ELF-1 (cell line): ENCODE measurements at places on chromosomes 7 and 10.

DNA sequence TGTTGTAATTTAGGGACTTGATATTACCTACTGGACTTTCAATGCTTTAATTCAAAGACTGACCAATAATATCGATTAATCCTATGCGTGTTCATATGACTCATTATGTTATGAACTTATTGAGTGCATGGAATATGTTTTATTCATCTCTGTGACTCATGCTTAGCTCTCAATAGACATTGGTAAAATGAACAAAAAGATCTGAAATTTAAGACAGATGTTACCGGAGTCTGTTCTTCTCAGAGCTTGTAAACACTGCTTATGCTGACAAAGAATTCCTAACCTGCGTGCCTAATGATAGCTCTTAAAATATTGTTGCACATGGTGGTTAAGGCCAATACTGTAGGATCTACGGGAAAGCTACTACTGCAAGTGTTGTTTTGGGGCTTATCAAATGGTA lies 131.5 kb upstream of the ACBD5 start:
- no peak for DNase-seq

DNA sequence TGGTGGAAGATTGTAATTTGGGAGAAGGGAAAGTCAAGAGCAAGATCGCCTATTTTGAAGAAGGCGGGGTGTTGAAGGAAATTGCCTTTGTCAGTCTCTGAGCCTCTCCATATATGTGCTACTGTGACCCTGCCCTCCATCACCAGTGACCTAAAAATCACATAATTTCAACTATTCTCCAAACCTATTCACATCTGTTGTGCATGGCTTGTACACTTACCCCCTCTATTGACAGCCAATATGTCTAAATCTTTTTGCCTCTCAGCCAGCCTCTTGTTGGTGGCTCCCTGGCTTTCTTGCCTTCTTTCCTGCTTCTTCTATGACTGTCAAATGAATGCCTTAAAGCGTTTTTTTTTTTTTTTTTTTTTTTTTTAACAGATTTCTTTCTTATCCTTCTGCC lies 295.6 kb downstream of the AUTS2 start:
- peak; percentile 15 for DNase-seq

DNA sequence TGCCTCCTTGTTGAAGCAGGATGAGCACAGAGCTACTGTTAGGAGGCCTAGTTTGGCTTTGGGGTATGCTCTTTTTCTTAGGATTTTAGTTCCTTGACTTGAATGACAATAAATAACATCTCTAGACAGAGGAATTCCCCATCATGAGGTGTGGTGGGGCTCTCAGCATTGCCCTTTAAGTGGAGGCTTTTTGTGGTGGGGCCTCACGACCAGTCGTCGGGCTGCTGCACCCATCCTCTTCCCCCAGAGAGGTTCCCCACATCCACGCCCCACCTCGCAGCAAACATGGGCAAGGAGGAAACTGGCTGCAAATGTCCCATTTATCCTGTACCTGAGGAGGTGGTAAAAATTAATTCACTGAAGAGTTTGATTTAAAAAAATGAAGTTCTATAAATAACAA lies 36.1 kb upstream of the TARP start:
- DNase-seq = no peak

DNA sequence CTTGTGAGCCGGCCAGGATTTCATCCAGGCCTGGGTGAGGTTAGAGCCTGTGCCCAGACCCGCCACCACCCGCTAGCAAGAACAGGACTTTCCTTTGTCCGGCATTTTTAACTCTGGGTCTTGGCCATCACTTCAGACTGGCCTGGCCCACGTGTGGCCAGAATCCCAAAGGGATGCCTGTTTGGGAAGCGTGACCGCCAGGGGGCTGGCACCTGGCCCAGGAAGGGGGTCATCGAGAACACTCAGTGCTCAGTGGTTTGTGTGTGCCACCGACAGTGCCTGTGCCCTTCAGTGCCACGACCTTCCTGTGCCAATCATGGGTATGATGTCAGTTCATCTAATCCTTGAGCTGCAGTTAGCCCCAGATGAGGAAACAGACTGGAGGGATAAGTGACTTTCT lies 85.0 kb downstream of the ZMIZ1 start:
- no peak for DNase-seq

GRCh38 chr7:134690614-134691504 lies 44.2 kb downstream of the BPGM start:
- DNase-seq = no peak

DNA sequence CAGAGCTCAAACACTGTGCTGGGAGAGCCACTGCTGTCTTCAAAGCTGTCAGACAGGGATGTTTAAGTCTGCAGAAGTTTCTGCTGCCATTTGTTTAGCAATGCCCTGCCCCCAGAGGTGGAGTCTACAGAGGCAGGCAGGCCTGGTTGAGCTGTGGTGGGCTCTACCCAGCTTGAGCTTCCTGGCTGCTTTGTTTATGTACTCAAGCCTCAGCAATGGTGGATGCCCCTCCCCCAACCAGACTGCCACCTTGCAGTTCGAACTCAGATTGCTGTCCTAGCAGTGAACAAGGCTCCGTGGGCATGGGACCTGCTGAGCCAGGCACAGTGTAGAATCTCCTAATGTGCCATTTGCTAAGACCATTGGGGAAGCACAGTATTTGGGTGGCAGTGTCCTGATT lies 4.6 kb upstream of the CYP2C19 start:
- peak; percentile 35 for DNase-seq

- no peak for DNase-seq
Measured at GRCh38 chr10:6349846-6350535, 147.3 kb downstream of the PFKFB3 start.

GRCh38 chr7:39666562-39666961 lies 43.2 kb downstream of the RALA start:
- no peak for DNase-seq
